Stimulated activated CD8-positive, alpha-beta memory T cell treated with anti-CD3 and anti-CD28 coated beads, Interleukin-7, amount 100 ng/mL, for 48 hours (primary cell): ENCODE measurements at places on chromosomes 16 and 17.

GRCh38 chr17:1164935-1165556, 14.7 kb downstream of the ABR start:
- DNase-seq, result no peak

DNA sequence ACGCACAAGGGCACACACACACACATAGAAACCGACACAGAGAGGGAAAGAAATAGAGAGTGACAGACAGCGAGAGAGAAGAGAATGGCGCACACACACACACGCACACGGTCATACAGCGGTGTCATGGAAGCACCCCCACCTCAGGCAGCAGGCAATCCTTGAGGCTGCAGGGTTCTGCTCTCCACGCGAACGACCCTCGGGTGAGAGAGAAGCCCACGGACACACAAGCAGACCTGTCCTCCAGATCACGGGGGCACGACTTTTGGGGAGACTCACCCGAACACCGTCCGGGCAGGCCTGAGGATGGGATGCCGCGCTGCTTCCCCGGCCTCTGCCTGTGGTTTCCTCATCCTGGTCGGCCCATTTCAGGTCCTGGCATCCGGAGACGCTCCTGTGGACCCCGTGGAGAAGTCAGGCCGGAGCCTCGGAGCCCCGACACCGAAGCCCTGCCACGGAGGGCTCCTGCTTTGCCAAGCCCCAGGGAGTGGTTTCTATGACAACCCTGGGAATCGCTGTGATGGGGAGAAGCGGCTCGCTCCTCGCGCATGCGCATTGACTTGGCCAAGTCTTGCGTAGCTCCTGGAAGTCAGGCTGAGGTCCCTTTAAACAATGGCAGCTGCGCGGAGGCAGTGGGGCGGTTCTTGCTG, 118.2 kb upstream of the KCNJ18 start:
- DNase-seq, result peak; percentile 18

DNA sequence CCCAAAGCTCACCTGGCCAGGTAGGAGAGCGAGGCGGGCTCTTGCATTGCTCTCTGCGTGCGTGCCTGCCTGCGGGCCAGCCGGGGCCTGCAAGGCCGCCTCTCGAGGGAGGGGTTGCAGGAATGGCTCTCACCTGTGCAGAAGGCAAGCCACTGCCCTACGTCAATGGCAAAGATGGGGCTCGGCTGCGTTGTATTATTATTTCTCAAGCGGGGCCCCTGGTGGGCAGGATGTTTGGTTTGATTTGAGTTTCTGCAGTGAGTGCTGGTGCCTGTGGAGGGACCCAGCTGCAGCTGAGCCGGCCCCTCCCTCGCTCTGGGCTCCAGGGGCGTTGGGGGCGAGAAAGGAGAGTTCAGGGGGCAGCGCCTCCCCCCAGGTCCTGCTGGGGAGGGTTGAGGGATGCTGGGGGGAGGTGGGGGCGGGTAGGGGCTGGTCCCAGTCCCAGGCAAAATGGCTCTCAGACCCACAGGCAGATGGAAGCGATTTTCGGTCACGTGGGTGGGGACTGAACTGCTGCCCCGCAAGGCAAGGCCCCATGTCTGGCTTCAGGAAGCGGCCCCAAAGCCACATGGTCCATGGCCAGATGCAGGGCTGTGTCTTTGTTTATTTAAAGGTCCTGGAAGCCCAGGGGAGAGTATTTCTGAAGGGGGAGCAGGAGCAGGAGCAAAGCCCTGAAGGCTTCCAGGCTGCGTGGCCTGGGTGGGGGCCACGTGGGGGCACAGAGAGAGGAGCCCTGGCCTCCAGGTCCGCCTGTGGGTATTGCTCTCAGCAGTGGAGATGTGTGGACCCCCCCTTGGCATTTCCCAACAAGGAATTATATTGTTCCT, 338.8 kb downstream of the SEC14L1 start:
- DNase-seq, result no peak

DNA sequence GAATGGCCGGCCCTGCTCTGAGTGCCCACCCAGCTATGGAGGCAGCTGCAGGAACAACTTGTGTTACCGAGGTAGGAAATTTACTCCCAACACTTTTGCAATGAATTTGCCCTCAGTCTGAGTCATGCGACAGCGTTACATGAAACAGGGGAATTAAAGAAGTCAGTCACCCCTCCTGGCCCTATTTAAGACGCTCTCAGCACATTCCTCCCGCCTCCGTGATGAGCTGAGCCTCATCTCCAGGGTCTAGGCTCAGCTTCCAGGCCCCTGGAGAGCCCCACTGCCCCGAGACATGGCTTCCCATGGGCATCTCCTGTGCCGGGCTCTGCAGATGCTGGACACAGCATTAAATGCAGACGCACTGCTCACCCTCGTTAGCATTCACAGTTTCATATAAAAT, 35.0 kb downstream of the CRISPLD2 start:
- no peak for DNase-seq

- DNase-seq, result no peak
These were observed 1.5 kb downstream of the CACNA1H start for GRCh38 chr16:1154291-1154886.

- no peak for DNase-seq
These were observed 306.2 kb downstream of the CPPED1 start for GRCh38 chr16:12497526-12497925.

DNA sequence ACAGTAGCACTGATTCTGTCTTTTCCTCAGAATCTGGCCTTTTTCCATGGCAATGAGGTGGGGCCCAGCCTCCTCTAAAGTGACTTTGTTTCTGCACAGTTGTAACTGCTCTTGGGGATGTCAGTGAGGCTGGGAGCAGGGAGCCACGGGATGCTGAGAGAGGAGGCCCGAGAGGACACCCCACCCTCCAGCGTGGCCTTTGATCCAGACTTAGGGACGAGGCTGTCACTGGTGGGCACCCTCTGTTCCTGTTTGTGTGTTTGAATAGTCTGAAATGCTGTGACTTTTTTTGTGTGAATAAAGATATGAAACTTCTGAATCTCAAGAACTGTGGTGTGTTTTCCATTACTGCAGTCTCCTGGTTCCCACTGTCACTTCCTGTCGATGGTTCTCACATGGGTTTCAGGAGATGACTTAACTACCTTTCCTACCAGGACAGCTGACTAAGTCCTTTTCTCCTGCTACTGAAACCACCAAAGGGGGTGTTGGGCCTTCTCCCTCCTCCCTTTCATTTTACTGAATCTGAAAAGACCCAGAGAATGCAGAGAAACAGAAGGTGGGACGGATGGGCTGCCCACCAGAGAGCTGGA, 18.6 kb downstream of the KCTD2 start:
- DNase-seq, result no peak

GRCh38 chr16:89553733-89554132, 6.7 kb upstream of the RPL13 start:
- no peak for DNase-seq

DNA sequence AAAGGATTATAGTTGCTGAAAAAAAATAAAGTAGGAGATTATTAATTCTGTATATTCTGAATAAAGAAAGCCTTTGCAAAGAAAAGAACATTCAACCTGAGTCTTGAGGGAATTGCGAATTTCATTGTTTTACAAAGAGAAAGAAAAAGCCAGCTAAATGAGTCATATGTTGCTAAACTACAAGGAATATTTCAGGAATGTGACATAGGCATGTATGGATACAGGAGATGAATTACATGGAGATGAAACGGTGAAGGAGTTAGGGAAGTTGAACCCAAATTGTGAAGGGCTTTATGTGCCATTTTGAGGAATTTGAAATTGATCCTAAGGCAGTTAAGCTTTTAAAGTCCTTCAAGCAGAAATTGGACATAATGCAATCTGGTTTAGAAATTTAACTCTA, 177.3 kb upstream of the RBL2 start:
- DNase-seq, result no peak

DNA sequence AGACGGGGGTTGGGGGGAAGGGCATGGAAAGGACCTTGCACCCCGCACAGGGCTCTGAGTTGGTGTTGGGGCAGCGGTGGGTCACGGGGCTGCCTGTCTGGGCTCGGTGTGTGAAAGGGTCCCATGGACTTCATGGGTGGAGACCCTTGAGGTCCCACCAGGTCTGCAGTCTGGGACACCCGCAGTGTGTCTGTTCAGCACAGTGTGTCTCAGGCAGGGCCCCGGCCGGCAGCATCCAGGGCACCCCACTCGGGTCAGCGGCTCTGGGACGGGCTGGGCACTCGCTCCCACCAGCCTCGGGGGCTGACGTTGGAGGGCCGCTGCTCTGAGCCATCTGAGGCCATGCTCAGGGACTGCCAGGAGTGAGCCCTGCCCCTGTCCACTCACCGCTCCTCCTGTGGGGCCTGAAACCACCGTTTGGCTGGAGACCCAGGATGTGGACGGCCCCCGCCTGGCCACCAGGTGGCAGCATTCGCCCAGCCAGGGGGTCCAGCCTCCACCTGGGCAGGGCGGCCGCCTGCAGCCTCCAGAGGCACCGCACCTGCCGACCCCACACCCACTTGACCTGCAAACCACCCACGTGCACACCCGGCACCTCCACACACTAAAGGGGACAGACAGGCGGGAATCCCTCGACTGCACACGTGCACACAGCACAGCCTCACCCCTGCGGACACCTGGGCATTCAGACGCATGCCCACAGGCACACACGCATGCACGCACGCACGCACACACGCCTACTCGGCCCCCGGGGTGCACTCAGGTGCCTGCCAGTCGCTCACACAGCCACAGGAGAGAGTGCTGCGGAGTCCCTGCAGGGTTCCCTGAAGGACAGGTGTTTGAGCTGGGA, 10.1 kb upstream of the ZFPM1 start:
- DNase-seq, result no peak

- no peak for DNase-seq
These were observed 231.9 kb downstream of the SEC14L1 start for GRCh38 chr17:77372444-77373298.

DNA sequence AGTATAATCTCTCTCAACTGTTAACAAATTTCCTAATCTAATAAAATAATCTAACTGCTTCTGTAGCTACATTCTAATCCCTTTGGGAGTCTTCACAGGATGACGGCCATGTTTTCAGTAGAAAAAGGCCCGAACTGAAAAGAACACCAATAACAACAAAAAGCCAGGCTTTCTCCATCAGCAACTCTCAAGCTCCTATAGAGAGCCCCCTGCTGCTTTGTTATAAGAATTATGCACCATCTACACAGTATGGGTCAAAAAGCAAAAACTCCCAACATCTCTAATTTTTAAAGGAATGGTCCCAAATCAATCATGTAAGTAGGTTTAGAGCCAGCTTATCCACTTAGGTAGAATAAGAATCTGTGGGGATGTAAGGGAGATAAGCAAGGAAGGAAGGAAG, 163.6 kb upstream of the C17orf78 start:
- DNase-seq, result no peak

DNA sequence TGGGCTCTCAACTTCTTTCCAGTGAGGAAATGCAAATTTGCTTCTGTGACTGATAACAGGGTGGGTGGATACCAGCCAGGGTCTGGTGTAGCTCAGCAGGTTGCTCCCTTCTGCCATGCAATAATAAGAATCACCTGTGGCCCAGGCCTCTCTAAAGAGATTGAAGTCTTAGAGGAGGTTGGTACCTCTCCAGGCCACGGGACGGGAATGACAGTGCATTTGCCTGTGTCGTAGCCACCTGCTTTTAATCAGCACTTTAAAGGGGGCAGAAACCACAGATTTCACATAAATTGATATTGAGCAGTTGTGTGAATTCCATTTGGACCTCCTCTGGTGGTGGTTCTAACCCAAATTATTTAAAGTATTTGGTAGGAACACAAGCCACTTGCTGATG, 246.9 kb downstream of the PRKCA start:
- no peak for DNase-seq

GRCh38 chr17:79830763-79831264, 8.4 kb downstream of the CBX4 start:
- DNase-seq, result no peak

- no peak for DNase-seq
These were observed 11.6 kb upstream of the CAPN15 start for GRCh38 chr16:515939-516226.

- no peak for DNase-seq
These were observed 11.0 kb upstream of the PLCG2 start for GRCh38 chr16:81767987-81768592.

DNA sequence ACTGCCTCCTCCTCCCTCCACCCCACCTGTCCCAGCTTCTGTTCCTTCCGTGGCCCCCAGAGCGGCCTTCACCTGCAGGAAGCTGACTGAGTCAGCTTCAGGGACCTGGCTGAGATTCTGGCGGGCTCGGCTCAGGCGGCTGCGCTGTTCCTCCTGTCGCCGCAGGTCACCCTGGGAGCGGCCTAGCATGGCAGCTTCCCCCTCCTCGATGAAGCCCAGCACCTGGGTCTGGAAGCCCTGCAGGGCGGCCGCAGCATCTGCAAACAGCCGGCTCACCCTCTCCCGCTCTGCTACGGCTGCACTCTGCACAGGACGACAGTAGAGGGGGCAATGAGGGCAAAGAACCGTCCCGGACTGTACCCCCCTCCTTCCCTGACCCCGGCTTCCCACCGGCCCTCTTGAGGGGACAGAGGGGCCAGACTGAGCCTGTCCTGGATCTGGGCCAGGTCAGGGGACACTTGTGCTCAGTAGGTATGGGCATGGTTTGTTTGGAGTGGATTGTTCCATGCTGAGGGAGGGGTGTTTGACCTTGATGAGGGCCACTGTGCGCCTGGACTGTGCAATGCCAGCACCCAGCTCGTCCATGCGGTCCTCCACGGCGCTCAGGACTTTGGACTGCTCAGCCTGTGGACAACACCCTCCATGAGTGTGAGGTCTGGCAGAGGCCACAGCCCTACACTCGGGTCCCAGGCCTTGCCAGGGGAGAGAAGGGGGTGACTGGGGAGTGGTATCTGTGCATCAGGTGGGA, 2.0 kb downstream of the TRIM47 start:
- DNase-seq, result peak; percentile 79

DNA sequence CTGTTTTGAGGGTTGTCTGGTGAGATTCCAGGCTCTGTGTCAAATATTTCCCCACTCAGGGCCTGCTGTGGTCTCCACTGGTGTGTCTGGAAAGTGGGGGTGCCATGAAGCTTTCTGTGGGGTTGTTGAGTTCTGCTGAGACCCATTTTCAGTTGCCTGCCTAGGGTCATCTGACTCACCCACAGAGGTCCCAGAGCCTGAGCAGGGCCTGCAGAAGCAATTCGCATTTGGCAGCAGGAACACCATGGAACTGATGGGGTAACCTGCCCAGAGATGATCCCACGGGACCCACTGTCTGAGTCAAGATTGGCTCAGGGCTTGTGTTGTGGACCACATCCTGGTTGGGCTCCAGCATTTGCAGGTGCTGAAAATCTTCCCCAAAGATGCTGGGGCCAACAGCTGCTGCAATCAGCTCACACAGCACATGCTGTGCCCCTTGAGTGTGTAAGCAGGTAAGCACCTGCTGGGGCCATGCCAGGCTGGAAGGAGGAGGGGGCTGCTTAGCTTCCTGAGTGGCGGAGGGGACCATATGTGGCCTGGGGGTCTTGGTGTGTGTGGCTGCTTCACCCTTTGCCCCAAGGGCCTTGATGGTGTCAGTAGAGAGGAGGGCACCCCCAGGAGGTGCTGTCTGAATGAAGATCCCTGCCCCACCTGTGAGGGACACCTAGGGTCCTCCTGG, 1726.1 kb downstream of the TP53TG3F start:
- DNase-seq, result no peak

DNA sequence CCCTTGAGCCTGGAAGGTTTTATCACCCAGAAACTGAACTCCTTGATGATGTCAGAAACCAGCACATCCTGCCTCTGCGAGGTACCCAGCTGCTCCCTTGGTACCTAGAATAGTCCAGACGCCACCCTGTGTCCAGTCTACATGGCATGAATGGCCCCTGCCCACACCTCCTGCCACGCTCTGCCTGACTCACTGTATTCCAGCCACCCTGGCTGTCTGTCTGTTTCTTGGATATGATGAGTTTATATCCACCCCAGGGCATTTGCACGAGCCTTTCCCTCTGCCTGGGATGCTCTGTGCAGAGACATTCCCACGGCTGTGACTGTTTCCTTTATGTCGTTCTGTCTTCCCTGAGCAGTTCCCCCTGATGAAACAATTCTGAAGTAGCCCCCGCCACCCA, 68.7 kb downstream of the CRISPLD2 start:
- no peak for DNase-seq

- no peak for DNase-seq
These were observed 5.7 kb downstream of the SNX11 start for GRCh38 chr17:48113201-48113676.
